B cell (primary cell): ENCODE measurements at places on chromosomes 4 and X. TPM values are rescaled to one million over a fixed set of nuclear protein-coding genes. Genes with fewer than 3 reads are reported as not detected.
A peak's percentile ranks its signal among the peaks of the same experiment; 100 is the strongest.

- DNase-seq = peak; percentile 40
Measured at GRCh38 chr4:112284166-112284565, 1.5 kb downstream of the TIFA start.

Gene SSX3
- not detected in 2 replicates for total RNA-seq

GRCh38 chrX:14351611-14352303, 177.6 kb upstream of the GLRA2 start:
- DNase-seq = no peak

GRCh38 chr4:777520-778262, 48.2 kb downstream of the CPLX1 start:
- no peak for DNase-seq

DNA sequence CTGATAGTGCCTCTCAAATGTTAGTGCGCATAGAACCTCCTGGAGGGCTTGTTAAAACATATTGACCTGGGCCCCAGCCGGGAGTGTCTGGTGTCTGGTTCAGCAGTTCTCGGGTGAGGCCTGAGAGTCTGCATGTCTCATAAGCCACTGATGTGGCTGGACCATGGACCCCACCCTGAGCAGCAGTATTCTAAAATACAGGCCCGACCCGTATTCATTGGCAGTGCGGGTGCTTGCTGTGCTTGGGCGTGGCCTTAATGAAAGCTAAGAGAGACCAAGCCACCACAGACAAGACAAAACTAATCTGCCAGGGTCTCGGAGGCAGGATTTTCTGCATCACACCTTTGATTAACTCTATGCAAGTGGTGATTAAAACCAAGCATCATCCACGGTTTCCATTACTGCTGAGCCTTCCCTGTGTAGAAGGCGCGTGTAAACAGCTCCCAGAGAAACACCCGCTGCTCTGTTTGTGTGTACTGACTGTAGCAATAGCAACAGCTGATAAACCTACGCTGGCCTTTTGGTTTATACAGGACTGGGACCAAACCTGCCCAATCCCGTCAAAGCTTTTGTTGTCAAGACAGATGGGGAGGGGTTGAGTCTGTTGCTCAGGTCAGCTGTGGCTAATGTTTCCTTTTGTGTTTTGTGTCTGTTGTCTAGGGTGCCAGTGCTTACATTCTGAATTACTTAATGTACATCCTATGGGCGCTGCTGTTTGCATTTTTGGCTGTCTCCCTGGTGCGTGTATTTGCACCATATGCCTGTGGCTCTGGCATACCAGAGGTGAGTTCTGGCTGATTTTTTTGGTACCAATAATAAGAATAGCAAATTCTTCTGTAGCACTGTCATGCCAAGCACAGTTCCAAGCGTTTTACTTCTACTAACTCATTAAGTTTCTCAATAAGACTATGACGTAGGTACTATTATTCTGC, 40.8 kb downstream of the CLCN4 start:
- DNase-seq = no peak

DNA sequence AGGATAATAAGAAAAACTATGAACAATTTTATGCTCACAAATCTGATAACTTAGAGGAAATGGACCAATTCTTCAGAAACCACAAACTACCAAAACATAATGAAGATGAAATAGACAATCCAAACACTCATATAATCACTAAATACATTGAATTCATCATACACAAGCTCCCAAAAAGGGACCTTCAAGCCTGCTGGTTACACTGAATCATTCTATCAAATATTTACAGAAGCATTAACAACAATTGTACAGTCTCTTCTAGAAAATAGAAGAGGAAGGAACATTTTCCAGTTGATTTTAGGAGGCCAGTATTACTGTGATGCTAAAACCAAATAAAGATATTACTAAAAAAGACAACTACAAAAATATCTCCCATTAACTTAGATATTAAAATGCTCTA, 88.3 kb downstream of the IL15 start:
- DNase-seq = no peak

DNA sequence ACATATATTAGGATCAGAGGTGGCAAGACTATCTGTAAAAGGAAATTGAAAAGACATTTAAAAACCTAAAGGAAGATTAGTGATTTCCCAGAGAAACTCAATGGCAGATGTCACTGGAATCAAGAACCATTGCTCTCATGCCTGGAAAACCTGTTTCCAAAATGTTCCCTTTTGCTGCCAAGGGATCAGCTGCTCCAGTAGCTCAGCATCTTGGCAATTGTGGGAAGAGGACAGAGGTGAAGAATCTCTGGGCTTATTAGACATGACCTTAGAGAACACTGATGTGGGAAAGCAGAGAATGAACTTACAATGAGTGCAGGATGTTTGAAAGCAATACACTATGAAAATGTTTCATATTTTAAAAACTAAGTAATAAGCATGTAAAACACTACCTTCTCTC, 98.3 kb downstream of the SHROOM3 start:
- DNase-seq = no peak

Gene GSX2
- total RNA-seq = 0.47 and 0.58 TPM in 2 replicates

DNA sequence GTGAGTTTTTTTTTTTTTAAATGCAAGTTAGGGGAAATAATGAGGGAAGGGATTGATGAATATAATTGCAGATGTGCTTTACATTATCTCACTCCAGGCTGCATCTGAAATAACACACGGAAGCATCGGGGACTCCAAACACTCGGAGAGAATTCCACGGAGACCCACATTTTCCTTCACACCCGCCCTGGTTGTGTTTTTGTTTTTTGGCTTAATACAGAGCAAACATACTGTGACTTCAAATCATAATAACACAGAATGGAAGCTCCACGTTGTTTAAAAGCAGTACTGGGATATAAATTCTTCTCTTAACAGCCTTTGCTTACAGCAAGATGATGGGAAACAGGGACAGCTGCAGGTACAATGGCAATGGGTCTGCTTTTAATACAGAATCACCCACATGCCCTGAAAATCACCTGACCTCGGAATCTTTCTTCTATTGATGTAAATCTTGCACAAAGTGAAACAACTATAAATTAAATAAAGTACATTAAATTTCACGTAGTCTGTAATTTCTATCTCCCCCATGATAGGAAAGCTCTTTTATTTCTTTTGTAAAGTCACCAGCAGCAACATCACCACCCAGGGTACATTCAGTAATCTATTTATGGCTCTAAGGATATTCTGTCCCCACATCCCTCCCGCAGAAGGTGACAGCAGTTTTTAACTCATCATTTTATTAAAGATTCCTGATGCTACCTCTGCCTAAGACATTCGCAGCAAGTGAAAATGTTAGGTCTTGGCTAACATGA, 119.3 kb downstream of the ZNF827 start:
- no peak for DNase-seq

DNA sequence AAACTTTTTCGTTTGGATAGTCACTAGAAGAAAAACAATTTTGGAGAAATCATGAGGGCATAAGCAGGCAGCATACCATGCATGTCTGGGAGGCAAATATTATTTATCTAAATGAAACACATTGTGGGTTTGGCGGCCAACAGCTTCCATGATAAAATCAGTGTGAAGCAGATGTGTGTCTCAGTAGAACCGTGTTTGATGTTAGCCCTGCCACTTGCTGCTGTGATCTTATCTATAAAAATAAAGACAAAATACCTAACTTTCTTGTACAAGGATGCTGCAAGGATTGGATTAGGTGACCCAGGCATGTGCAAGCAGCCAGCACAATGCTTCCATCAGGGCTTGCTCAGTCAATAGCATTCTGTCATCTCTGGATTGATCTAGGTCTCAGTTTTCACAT, 341.4 kb downstream of the PACRGL start:
- DNase-seq = no peak

DNA sequence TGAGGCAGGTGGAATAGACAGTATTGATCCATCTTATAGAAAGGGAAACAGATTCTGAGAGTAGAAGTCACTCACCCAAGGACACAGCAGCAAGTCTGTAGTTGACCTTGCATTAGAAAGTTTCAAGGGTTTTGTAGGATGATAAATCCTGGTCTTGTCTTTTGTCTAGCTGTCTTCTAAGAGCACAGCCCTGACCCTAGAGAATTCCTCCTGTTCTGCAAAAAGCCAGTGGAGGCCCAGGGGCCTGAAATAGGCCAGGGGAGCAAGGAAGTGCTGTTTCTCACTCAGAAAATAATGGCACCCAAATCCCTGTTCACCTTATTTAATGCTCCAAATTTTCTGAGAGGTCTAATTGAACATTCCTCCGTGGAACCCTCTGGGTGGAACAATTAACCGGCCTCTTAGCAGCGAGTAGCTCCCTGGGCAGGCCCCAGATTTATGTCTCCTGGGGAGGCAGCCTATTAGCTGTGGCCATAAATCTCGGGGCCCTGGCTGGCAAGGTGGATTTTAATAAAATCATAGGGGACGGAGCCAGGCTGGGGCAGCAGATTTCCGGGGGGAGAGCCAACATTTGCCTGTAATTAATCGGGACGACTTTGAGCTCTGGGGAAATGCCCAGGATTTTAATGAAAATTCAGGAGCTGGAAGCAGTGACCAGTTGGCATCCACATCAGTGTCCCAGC, 49.2 kb upstream of the MSX1 start:
- DNase-seq = no peak

Gene EDNRA
- total RNA-seq = not detected in 2 replicates

Gene CFAP47
- not detected in 2 replicates for total RNA-seq

- peak; percentile 44 for DNase-seq
Measured at GRCh38 chr4:138341739-138342415, 99.7 kb upstream of the SLC7A11 start.

DNA sequence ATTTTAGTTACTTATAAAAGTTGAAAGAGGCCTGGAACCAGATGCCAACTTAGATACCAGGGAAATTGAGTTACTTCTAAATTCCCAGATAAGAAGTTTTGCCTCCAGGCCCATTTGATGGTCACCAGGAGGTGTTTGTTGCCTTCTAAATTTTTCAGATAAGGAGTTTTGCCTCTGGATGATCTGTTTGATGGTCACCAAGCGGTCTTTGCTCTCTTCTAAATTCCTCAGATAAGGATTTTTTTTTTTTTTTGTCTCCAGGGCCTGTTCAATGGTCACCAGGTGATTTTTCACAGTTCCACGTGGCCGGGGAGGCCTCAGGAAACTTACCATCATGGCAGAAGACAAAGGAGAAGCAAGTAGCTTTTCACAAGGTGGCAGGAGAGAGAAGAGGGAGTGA, 66.5 kb downstream of the FAM9B start:
- DNase-seq = no peak

Gene ABCB7
- 34.7 and 39.1 TPM in 2 replicates for total RNA-seq

- DNase-seq = no peak
Measured at GRCh38 chr4:185637163-185637875, 102.0 kb upstream of the PDLIM3 start.
